ENCODE measurements at places on chromosomes 3 and 15. TPM values are rescaled to one million over a fixed set of nuclear protein-coding genes. Genes with fewer than 3 reads are reported as not detected.

Gene SLC38A3
- polyA plus RNA-seq = 0.10 TPM

DNA sequence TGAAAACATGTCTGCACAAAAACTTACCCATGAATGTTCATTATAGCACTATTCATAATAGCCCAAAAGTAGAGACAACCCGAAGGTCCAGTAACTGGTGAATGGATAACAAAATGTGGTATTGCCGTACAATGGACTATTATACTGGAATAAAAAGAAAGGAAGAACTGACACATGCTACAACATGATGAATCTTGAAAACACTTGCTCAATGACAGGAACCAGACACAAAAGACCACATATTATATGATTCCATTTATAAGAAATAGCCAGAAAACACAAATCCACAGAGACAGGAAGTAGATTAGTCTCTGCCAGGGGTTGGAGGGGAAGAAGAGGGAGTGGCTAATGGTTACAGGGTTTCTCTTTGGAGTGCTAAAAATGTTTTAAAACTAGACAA lies 18.3 kb downstream of the SHC4 start:
- DNase-seq = no peak

DNA sequence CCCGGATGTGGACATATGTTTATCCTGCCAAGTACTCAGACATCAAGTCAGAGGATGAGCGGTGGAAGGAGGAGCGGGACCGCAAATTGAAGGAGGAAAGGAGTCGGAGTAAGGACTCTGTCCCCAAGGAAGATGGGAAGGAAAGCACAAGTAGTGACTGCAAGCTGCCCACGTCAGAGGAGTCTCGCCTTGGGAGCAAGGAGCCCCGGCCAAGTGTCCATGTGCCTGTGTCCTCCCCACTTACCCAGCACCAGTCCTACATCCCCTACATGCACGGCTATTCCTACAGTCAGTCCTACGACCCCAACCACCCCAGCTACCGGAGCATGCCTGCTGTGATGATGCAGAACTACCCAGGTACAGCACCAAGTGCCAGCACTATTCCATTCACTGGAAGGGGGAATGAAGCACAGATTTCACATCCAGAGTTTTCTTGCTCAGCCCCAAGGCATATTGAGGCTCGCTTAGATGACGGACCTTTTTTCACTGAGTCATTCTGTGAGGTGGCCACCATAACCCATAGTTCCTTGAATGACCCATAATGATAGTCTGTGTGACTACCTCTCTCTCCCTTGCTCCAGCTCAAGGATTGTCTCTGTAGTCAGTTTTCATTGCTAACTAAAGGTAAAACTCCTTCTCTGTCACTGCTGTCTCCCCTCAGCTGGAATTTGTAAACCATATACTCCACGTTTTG lies 97.1 kb downstream of the RBPMS2 start:
- no peak for DNase-seq

GRCh38 chr3:77248420-77248819 lies 208.5 kb downstream of the ROBO2 start:
- DNase-seq = no peak

- no peak for DNase-seq
Observed at GRCh38 chr15:31932576-31932975, 97.7 kb upstream of the CHRNA7 start.

- DNase-seq = no peak
Observed at GRCh38 chr15:101545548-101546505, 56.3 kb upstream of the PCSK6 start.

DNA sequence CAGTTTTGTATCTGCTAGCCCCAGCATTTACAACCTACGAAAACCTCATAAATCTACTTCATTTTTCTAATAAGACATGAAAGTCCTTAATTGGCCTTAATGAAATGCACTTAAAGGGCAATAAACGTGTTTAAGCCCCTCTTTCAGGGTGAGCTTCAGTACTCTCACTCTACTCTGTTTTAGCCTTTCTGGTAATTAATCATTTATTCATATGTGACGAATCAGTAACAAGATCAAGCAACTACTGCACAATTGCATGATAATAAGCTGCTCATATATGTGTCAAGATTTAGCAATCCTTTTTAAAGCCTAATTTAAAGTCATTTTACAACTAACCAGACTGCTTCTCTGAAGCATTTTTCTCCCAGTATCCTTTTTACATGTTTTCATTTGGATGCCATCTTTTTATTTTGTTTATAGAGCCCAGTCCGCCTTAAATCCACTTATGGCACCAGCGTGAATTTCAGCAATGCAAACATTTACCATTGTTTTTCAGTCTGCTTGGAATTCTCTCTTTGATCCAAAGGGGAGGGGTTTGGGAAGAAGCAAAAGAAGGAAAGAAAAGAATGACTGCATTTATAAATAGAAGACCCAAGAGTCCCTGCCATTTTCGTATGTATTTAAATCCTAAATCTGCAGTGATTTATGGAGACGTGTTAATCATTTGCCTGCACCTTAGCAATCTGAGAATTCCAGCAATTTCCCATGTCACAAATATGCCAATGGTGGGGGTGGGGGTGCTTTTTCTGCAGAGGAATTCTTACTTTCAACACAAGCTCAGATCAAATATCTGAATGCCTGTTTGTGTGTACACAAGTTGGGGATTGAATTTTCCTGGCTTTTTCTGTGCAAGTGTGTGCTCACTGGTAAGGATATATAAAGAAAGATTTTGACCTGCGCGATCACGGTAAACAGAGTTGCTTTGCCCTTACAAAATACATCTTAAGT lies 230.8 kb upstream of the TBC1D5 start:
- DNase-seq = peak; percentile 53
